ENCODE measurements at places on chromosomes 7 and 10. TPM values are rescaled to one million over a fixed set of nuclear protein-coding genes. Genes with fewer than 3 reads are reported as not detected.

The ST8SIA6 gene
- not detected for total RNA-seq

The GIMAP7 gene
- 25.0 TPM for total RNA-seq

DNA sequence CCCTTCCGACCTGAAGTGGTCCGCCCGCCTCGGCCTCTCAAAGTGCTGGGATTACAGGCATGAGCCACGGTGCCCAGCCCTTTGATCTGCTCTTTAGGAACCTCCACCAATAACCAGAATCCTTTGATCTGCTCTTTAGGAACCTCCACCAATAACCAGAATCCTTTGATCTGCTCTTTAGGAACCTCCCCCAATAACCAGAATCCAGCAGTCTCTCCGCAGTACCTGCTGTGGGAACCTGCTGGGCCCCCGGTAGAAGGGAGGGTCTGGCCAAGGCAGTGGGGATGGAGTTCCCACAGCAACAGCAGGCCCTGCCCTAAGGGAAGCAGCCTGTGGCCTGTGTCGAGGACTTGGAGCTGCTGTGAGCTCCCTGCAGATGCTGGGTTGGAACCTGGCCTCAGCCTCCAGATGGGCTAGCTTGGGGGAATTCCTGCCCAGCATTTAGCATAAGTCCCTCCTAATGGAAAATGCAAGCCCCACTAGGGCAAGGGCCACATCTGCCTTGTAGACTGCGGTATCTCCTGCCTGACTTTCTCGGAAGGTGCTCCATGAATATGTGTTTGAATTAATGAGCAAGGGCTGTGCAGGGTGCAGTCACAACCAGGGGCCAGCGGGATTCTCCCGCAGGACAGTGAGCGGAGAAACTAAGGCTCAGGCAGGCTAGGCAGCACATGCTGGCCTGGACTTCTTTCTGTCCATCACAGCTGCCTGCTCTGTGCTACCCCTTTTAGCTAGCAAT, 165.8 kb downstream of the UBE2H start:
- DNase-seq = no peak

DNA sequence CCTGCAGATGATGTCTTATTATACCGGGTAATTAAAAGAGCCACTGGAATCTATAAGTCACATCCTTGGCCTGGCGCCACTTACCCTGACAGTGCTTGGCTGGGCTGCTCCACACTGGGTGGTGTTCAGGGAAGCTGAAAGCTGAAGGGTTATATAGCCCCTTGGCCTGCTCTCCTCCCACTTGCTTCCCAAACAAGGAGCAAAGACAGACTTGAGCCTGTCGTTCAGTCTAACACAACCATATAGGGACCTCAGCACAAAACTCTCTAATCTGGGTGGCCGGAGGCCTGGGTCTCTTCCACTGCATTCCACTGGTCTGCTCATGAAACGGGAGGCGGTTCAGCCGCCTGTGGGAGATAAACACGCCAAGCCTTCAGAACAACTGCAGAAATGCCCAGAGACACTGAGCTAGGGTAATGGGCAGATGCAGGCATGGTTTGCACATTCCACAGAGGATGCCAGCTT, at the start of gene ACTA2:
Gene ACTA2 (minus strand): TSS at position 127 of the 465 bp plus-strand sequence. CDS start 3,843 bp downstream, outside the sequence.
- DNase-seq = no peak

GRCh38 chr10:106439366-106439765, 725.1 kb downstream of the SORCS1 start:
- DNase-seq = no peak

- no peak for DNase-seq
Measured at GRCh38 chr7:27961255-27961654, 219.3 kb downstream of the JAZF1 start.

Measured in activated T-cell treated with anti-CD3 and anti-CD28 coated beads, Interleukin-2, amount 50 U/mL, for 4 hours (primary cell).